ENCODE measurements at places on chromosomes 7 and 10.

GRCh38 chr7:107151538-107151937, 17.3 kb upstream of the HBP1 start:
- DNase-seq = no peak

GRCh38 chr7:108193594-108194498, 63.7 kb upstream of the LAMB4 start:
- no peak for DNase-seq

- no peak for DNase-seq
Observed at GRCh38 chr7:38438970-38439369, 165.5 kb upstream of the TARP start.

DNA sequence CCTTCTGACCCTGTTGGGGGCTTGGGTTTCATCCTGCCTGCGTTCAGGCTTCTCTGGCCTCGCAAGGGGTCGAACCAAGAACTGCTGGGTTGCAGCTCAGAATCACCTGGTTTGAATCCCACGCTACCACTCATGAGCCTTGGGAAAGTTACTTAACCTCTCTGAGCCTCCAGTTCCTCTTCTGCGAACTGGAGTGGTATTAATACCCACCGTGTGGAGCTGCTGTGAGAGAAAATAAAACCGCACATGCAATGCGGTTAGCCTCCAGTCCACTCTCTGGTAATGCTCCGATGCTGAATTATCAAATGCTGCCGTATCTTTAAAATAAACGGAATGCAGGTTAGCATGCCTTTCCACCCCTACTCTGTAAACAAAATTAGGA, 171.9 kb downstream of the ARHGAP12 start:
- no peak for DNase-seq

GRCh38 chr7:4856336-4857057, 5.3 kb downstream of the PAPOLB start:
- no peak for DNase-seq

DNA sequence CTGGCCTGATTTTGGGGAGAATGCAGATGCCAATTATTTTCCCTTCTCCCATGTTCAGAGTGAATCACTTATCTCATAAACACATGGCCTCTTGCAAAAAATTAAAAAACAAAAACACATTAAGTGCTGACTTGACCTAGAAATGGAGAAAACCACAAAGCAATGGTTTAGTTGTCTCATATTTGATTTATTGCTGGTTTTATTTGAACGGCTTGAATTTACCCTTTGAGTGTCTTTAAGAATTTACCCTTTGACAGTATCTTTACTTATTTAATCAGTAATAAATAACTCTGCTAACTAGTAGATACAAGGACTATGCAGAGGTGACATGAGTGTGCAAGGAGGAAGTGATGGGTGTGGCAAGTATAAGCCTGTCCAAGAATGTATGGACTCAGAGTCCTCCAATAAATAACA, 68.1 kb upstream of the GSDME start:
- no peak for DNase-seq

GRCh38 chr7:46653848-46654247, 732.8 kb upstream of the IGFBP3 start:
- no peak for DNase-seq

GRCh38 chr7:37545619-37546534, 97.2 kb upstream of the ELMO1 start:
- no peak for DNase-seq

- no peak for DNase-seq
Observed at GRCh38 chr7:27145914-27146412, 1.6 kb downstream of the HOXA6 start.
